SHP77 (cell line): ENCODE measurements at places on chromosomes 16 and 17.

DNA sequence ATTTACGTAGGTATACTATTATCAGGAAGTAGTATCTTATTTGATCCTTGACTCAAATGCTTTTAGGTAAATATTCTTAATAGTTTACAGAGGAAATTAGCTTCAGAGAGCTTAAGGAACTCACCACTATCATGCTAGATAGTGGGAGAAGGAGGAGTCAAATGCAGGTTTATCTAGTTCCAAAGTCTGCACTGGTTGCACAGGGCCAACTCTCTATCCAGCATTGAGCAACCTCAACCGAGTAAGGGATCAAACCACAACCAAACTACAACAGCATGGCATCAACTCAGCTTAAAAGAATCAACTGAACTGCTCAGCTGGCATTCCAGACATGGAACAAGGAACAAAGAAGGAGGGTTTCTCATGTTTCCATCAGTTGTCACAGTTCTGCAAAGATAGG is 306.0 kb downstream of the MAF start:
- no peak for DNase-seq

DNA sequence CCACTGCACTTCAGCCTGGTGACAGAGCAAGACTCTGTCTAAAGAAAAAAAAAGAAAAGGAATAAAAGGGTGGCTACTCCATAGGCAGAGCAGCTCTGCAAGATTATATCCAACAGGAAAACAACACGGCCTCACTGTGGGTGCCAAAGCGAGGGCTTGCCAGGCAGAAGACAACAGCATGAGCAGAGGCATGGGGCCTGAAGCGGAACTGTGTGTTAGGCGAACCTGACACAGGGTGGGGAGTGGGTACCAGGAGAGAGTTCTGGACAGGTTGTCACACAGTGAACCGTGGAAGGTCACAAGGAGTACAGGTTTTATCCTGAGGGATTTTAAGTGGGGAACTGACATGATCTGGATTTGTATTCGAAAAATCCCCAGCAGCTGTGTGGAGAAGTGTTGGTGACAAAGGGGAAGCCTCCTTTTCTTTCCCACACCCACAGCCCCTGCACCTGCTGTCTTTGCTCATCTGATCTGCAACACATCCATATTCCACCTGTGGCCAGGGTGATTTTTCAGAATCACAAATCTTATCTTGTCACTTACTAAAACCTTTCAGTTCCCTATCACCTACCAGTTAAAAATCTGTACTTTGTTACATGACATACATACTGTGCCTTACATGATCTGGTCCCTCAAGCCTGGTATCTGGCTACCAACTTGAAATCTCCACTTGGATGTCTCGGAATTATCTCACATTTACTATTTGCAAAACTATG is 23.2 kb upstream of the ARHGAP17 start:
- DNase-seq, result no peak

DNA sequence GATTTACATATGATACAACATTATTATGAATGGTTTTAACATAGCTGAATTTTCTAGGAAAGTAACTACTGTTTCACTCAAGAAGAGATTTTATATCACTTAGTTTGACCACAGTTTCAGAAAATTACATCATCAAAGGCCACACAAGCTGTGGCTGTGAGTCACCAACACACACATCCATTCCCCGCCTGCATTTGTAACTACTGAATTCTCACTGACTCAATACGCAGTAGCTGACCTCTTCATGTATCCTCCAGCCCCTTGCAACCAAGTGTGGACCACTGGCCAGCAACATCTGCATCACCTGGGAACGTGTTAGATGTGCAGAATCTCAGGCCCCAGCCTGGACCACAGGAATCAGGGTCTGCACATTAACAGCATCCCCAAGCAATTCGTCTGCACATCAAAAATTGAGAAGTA is 197.6 kb downstream of the XYLT1 start:
- no peak for DNase-seq

GRCh38 chr17:49595980-49596379 is 20.3 kb downstream of the NXPH3 start:
- no peak for DNase-seq

DNA sequence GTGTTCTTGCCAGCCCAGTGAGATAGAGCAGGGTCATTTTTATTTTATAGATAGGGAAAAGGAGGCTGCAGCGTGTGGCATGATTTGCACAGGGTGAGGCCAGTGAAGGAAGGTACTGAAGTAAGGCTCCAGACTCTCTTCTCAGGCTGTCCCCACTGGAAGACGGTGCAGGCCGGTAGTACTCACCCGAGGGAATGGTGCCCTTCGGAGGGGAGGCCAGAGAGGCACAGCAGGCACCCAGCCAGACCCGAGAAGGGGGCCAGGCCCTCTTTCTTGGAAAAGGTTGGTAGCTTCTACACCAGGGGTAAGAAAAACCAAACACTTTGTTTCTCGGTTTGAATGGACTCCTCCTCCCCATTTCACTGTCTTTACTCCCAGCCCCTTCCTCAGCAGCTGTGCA is 288 bp downstream of the ANKRD40CL start:
- no peak for DNase-seq

- DNase-seq, result no peak
Observed at GRCh38 chr17:75778861-75779249, 5.8 kb upstream of the UNK start.

DNA sequence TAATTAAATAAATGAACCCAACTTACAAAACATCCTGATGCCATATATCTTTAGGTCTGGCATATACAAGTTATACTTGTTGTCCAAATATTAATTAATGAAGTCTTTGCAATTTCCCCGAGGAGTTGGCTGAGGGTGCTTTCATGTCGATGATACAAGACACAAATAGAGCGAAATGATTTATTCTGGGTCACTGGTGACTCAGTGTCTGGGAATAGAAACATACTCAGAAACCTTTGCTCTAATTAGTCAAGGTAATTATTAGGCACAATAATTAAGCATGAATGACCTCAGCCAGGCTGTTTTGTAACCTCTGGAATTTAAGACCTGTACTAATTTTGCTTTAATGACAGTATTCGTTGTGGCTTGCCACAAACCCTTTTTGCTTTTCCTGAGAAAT is 37.0 kb upstream of the HAPSTR1 start:
- no peak for DNase-seq

- no peak for DNase-seq
Observed at GRCh38 chr17:59516451-59516850, 49.0 kb upstream of the DHX40 start.

DNA sequence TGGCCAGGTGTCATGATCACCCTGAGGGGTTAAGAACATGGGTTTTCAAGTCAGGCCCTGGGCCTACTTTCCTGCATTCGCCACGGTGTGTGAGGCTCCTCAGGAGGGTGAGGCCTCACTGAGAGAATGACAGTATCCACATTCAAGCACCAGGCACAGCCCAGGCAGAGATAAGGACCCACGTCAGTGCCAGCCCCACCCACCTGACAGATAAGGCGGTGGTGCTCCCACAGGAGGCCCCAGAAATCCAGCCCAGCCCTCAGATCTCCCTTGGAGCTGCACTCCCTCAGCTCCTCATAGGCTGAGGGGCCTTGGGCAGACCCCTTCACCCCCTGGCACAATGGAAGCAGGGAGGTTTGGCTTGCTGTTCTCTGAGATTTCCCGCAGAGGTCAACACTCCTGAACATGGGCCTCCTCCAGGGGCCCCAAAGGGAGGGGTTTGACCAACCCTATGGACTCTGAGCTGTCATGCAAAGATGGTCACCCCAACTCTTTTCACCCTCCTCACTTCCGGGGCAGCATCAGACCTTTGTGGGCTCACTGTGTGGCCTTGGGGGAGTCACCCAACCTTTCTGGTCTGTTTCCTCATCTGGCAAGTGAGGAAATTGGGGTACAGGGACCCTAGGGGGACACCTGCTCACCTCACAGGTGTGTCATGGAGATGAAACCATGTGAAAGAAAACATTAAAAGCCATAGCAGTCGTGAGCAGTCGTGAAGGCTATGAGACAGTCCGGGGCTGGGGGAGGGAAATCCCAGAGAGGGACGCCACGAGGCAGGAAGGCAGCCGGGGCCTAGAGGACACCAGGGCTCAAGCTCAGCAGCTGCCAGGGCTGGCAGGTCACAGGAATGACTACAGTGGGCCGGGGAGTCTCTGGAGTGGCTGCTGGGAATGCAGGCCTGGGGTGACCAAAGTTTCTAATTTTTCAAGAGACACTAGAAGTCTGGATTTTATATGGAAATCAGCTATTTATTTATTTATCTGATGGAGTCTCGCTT is 15.4 kb downstream of the PLLP start:
- peak; percentile 34 for DNase-seq

GRCh38 chr16:54369861-54370260 is 83.3 kb upstream of the IRX3 start:
- DNase-seq, result no peak

DNA sequence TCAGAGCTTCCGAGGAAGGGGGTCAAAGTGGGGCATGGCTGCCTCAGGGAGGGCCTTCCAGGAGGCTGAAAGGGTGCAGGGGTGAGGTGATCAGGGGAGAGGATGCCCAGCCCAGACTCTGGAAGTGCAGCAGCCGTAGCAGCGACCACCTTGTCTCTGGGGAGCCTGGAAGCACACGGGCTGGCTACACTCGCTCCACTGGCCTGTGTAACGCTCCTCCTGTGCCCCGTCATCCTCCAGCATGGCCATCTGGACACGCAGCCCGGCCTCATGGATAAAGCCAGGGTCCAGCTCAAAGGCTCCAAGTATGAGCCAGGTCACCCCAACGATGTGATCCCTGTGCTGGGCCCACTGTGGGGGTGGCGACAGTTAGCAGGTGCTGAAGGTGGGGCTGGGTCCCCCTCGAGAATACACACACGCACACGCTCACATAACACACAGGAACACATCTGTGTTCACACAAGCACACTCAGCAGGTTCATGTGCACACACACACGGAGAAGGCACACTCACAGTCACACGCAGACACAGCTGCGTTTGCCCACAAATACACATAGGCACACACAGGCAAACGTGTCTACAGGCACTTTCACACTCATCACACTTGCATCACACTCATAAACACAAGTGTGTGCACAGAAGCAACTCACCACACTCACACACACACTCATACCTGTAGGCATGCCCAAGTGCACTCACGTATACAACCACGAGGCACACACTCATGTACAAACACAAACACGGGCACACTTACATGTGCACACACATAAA is 19.3 kb downstream of the POLR3K start:
- no peak for DNase-seq

DNA sequence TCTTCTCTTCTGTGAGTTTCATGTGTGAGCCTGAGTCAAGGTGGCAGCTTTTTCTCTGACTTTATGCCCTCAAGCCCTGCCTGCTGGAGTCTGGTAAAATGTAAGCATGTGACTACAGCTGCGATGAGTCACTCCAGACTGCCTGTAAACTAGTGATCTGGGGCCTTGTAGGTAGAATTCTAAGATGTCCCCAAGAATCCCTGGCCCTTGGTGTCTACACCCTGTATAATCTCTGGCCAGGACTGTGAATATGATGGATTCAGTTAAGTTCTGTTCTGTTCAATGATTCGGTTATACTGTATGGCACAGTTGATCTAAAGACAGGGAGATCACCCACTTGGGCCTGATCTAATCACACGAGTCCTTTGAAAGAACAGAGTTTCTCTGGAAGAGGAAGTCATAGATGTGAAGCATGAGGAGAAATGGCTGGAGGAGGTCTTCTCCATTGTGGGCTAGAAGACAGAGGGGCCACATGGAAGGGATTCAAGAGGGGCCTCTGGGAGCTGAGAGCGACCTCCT is 29.8 kb downstream of the PRSS54 start:
- no peak for DNase-seq

GRCh38 chr16:471353-472198 is 46.1 kb downstream of the RAB11FIP3 start:
- no peak for DNase-seq

GRCh38 chr17:31486351-31487062 is 95.0 kb downstream of the RAB11FIP4 start:
- DNase-seq, result no peak

DNA sequence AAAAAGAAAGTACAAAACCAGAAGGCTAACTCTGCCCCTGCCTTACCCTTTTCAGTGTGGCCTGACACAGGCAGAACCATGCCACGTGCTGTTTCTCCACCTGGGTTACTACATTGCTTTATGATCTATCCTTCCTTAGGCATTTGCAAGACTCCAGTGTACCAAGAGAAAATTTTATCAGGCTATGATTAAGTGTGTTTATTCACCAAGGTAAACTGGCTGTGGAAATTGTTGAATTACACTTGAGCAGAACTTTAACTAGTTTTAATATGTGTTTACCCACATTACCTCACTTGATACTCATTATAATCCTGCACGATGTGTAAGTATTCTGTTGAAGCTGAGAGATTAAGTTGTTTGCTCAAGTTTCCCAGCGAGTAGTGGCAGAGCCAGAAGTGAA is 129.7 kb upstream of the MYOCD start:
- DNase-seq, result no peak

- no peak for DNase-seq
Observed at GRCh38 chr17:16007439-16007838, 7.8 kb downstream of the TTC19 start.

- no peak for DNase-seq
Observed at GRCh38 chr16:84973776-84974523, 37.4 kb downstream of the ZDHHC7 start.

DNA sequence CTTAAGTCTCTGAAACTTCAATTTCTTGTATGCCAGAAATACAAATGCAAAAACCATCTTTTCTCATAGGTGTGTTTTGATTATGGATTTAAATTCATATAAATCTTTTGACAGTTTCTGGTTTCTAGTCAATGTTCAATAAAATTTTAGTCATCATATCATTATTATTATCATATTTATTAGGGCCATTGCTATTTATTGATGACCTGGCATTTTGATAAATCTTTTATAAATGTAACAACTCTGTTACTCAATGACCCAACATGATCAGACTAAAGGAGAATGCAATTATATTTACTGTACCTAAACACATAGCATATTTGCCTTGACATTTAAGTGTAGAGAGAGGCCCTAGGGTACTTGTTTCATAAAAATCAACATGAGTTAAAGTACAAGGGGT is 320.8 kb downstream of the CDH8 start:
- no peak for DNase-seq

- no peak for DNase-seq
Observed at GRCh38 chr16:27243725-27244362, 24.7 kb downstream of the NSMCE1 start.

DNA sequence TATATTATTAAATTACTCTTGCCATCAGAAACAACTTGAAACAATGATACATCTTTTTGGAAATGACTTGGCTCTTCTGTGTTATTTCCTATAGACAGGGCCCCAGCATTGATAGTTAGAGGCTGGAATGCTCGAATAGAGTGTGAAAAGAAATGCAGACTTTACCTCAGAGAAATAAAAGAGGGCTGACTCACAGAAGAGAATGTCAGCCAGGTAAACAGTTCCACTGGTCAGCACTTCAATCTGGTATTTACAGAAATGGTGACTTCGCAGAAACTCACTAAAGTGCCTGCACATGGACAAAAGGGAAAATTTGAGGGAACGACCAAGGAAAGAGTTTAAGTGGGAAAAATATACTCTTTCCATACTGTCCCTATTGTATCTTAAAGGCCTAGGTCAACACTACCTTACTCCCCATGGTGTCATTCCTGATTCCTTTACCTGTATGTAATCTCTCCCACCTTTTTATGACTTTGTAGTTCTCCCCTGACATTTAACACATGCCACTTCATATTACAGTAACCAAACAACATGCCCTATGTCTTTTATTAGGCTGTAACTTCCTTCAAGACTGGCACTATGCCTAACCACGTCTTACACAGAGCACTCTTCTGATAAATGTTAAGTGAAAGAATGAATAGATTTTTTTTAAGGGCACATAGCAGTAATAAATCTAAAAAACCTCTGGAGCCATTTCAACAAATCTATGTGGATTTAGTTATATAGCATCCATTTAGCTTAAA is 36.7 kb downstream of the AKAP10 start:
- DNase-seq, result no peak

GRCh38 chr17:33777674-33778073 is 477.4 kb upstream of the CCL2 start:
- DNase-seq, result no peak
